H54 (cell line): ENCODE measurements at places on chromosomes 12 and 14.

DNA sequence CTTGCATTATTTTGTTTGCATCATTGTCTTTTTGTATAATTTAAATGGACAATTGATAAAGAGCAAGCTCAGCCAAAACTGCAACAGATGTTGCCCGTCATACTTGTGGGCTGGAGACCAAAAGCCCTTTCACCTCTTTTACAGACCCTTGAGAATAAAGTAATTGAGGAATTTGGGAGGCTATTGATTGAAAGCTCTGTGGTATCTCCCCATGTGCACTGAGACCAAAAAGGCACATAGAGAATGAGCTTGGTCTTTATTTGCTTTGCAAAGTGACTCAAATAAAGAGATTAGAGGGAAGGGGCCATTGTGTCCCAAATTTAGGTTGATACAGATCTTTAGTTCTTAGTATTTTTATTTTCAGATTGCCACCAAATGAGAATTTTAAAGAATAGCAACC is 617.6 kb downstream of the TRHDE start:
- DNase-seq, result no peak

DNA sequence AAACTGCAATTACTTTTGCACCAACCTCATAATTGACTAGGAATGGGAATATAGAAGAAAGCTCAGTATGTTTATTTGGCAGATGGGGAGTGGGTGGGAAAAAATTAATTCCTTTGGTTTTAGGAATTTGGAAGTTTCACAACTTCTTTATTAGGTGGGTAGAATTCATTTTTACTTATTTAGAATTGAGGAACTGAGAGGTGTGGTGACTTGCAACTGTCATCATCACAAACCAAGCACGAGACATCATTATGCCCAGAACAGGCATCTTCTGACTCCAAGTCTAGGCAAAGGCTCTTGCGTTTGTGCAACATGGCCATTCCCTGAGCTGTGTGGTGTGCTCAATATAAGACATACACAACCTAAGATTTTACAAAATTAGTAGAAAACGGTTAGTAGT is 380.0 kb downstream of the ATP23 start:
- no peak for DNase-seq

DNA sequence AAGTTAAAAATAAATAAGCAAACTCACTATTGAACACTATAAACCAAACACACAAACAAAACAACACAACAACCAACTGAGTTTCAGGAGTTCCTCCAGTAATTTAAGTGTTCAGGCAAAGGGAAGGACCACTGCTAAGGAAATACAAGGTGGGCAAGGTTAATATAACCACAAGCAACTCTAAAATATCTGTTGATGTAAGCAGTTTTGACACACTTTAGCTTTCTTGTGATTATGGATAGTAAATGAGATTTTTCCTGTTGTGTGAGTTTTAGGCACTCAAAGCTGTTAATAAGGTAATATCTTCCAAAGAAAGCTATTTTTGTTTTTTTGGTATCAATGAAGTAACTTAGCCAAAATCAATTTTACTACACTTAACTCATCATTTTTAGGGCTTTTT is 839.1 kb upstream of the FOXG1 start:
- no peak for DNase-seq

GRCh38 chr14:81516986-81517797 is 16.5 kb downstream of the SEL1L start:
- no peak for DNase-seq

DNA sequence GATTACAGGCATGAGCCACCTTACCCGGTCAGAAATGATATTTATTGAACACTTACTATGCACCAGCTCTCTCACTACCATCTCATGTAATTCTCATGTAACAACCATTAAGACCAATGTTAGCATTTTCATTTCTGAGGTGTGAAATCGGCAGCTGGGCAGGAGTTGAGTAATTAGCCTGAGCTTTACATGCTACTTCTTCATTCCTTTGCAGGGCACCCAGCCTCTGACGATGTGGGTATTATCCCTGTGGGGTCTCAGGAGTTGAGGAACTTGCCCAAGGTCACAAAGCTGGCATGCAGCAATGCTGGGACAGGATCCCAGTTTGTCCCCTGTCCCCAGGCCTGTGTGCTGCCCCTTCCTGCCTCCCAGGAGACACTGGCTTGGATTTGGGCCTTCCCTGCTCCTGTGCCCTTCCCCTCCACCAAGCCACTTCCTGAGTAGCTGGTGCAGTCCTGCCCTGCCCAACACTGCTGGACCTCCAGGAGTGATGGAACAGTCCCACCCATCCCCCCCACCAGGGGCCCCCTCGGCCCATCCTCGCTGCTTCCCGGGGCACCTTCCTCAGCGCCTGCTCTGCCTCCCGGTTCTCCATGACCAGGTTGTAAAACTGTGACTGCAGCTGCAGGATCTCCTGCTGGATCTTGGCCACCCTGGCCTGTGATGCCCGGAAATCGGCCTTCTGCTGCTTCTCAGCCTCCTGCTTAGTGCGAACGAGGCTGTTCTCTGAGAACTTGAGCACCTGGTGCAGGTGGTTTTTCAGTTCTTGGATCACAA is 14.7 kb downstream of the RITA1 start:
- DNase-seq, result no peak

- no peak for DNase-seq
Observed at GRCh38 chr12:115194448-115194847, 510.5 kb upstream of the TBX3 start.

- no peak for DNase-seq
Observed at GRCh38 chr14:45198551-45198950, 54.5 kb downstream of the MIS18BP1 start.

DNA sequence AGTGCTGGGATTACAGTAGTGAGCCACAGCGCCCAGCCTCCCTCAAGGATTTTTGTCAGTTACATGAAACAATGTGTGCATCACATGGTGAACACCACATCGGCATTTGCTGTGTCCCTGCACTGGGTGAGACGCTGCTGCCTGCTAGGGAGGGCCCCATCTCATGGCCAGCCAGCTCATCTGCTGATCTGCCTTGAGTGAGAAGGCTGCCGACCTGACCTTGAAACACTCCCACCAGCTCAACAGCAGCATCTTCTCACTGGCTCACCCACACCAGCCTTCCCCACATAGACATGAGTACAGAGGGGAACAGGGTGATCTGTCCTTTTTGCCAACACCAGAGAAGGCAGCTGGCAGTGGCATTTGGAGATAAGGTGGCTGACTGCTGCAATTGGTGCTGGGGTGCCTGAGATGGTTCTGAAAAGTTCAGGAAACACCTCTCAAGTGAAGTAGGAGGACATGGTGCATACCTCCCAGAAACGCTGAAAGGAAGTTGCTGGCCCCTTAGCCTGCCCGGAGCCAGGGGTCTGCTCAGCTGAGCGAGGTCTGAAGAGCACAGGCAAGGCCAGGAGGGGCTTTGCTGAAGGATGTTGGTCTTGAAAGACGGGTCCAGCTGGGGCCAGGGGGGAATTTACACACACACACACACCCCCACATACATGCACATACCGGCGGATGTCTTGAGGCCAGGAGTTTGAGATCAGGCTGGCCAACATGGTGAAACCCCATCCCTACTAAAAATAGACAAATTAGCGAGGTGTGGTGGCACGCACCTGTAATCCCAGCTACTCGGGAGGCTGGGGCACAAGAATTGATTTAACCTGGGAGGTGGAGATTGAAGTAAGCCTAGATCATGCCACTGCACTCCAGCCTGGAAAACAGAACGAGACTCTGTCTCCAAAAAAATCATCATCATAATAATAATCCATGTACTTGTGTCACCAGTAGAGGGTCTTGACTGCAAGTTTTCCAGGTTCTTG is 14.3 kb upstream of the PPP1R13B start:
- no peak for DNase-seq

GRCh38 chr12:46998811-46999368 is 80.5 kb upstream of the PCED1B start:
- DNase-seq, result peak; percentile 27

GRCh38 chr12:41983856-41984255 is 160.8 kb downstream of the GXYLT1 start:
- DNase-seq, result no peak

DNA sequence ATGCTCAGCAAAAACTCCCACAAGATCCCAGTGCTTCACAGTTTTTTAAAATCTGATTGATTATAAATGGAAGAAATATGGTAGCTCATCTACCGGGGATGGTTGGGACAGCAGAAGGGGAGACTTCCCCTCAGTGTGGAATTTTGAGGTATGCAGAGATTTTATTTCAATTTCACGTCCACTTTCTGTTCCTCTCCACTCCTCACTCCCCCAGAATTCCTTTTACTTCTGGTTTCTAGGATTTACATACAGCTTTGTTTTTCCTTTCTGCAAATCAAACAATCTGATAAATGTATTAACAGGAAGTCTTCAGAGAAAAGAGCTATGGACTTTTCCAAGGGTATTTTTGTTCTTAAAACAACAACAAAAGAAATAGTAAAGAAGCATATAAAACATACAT is 181.5 kb upstream of the ARHGAP5 start:
- no peak for DNase-seq

DNA sequence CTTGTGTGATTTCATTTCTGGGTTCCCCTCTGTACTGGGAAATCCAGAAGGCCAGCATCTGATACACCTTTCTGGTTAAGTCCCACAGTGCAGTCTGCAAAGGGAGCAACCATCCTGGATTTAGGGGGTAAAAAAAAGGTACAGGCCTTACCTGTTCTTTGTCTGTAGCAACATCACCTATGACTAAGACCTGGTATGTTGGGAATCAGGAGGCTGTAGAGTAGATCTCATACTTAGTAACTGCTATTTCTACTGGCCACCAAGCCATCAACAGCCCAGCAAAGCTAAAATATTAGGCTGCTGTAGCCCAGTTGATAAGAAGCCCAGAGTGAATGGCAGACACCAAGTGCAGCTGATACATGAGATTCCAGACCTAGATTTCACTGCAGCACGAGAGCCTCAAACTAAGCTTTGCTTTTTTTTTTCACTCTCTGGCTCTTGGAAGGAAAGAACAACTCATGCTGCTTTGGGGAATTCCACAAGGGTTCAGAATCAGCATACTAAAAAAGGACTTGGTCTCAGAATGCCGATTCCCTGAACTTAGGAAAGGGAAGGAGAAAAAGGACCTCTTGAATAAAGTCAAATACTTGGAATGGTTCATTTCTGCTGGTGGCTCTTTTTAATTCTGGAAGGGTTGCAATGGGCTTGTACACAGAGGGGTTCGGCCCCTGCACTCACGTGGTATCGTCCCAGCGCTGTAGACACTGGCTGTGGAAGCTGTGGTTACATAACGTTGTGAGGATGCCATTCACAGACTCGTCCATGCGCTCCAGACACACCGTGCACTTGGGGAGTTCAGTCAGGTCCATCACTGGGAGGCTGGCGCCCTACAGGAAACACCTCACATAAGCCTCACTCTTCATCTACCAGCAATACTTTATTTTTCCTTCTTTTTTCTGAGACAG is 20.5 kb downstream of the BRAP start:
- no peak for DNase-seq

DNA sequence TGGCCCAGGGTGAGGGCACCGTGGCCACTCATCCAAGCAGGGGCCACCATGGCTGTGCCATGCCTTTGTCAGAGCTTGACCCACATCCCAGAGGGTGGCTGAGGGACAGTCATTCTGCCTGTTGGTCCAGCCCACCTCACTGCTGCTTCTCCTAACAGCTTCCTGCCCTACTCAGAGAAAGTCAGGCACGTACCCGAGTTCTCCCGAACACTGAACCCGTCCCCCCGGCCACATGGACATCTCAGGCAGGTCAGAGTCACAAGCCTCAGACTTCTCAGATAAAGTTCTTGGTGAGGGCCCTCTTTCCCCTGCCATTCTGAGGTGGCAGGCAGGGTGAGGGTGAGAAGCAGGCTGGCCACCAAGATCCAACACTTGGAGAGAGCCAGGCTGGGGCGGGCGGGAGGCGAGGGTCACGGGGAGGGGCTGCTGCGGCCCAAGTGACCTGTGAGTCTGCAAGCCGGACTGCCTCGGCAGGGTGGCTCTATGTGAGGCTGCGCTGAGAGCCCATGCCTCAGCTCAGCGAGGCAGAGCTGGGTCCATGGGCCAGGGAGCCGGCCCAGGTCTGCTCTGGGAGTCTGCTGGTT is 317.8 kb downstream of the TMEM121 start:
- no peak for DNase-seq

DNA sequence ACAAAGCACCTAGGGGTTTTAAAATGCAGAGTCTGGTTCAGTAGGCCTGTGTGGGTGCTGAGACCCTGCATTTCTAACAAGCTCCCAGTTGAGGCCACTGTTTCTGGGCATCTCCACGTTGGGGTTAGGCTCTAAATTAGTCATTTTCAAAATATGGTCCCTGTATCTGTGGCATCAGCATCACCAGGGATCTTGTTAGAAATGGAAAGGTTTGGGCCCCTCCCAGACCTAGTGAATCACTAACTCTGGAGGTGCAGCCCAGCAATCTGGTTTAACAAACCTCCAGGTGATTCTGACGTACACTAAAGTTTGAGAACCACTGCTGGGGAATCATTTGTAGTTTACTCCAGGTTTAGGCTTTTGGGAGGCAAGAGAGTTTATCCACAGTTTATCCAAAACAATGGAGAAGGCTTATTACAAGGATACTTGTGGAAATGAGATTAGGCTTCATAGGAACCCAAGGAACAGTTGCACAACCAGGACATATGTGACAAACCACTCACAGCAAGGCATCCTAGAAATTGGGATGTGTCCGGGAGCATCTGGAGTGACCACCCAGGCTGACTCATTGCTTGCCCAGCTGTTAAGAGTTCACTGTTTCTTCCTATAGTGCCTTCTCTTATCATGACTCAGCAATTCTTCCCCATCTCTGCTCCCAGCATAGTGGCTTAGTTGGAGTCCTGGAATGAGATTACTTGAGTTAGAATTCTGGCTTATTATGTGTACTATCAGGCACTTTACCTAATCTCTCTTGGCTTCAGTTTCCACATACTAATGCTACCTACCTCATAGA is 71.6 kb upstream of the STXBP6 start:
- peak; percentile 17 for DNase-seq
